ENCODE measurements at places on chromosomes 16 and 17. TPM values are rescaled to one million over a fixed set of nuclear protein-coding genes. Genes with fewer than 3 reads are reported as not detected.

Gene TMC8
- 234 TPM for total RNA-seq

Gene UMOD
- not detected for total RNA-seq

- DNase-seq = no peak
Observed at GRCh38 chr17:65121916-65122806, 15.0 kb upstream of the RGS9 start.

DNA sequence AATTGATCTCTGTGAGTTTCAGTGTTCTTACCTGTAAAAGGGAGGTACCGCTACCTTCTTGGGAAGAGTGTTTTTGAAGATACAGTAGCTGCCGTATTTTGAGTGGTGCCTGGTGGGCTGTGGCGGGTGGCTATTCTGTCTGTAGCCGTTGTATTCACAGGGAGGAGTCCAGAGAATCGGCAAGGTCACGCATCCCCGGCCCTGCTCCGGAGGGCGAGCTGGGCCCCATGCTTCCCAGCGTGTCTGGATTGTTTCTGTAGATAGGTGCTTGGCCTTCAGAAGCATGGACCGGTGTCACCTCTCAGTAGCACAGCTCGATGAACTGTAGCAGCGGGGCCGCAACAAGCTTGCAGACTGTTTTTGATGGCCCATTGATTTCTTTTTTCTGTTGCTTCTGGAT lies 295.6 kb downstream of the CPPED1 start:
- no peak for DNase-seq

DNA sequence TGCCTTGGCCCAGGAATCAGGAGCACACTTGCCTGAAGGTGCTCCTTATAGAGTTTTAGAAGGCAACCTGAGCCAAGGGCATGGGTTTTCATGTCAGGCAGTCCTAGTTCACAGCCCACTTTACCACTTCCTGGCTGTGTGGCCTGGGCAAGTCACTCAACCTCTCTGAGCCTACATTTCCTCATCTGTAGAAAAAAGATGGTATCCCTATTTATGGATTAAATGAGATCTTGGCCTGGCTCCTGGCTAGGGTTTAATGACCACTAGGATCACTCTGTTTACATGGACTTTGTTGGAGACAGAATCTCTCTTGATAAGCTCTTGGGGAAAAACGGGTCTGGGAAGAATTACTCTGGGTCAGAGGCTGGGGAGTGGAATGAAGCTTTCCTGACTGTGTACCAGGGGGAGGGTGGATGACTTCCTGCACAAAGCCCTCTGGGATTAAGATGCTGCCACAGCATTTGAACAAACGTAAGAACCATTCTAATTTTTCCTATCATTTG lies 2.3 kb downstream of the MT2A start:
- no peak for DNase-seq
